NCI-H1694 treated with DMSO at 0.1 percent for 48 hours (cell line): ENCODE measurements at places on chromosomes 11 and 22.

DNA sequence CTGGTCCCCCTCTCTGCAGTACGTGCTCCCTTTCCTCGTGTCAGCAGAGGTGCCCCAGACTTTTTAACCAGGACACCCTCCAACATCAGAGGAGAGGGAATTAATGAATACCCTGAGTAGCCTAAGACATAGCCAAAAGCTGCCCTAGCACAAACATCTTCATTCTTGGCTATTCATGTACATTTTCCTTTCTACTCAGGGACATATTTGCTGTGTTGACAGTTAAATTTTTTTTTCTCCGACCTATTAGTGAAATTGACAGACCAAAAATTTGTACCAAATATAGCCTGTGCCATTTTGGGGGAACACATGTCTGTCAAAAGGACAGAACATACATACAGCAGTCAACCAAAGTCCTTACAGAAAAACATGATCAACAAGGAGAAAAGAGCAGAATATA lies 33.3 kb downstream of the CADM1 start:
- no peak for DNase-seq

DNA sequence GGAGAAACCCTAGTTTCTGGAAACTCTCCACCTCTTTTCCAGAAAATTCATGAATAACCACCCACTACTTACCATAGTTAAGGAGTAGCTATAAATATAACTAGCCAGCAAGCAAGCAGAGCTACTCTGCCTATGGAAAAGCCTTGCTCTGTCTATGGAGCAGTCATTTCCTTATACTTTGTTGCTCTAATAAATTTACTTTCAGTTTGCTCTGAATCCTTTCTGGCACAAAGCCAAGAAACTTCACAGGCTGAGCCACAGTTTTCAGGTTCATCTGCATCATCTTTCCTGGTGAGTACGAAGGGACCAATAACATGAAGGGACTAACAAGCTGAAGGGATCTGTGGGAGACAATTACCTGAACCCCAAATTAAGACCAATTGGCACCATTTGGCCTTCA lies 4.6 kb downstream of the OR4C45 start:
- DNase-seq, result no peak

- no peak for DNase-seq
Observed at GRCh38 chr11:69041516-69041915, 7.2 kb upstream of the TPCN2 start.

DNA sequence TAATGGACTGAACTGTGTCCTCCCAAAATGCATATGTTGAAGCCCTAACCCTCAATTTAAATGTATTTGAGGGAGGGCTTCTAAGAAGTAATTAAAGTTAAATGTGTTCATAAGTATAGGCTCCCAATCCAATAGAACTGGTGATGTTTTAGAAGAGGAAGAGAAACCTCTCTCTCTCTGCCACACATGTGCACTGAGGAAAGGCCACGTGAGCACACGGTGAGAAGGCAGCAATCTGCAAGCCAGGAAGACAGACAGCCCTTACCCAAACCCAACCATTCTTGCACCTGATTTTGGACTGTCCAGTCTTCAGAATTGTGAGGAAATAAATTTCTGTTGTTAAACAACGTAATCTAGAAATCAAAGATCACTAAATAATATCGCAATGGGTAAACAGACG lies 501.5 kb upstream of the ARHGAP42 start:
- no peak for DNase-seq

DNA sequence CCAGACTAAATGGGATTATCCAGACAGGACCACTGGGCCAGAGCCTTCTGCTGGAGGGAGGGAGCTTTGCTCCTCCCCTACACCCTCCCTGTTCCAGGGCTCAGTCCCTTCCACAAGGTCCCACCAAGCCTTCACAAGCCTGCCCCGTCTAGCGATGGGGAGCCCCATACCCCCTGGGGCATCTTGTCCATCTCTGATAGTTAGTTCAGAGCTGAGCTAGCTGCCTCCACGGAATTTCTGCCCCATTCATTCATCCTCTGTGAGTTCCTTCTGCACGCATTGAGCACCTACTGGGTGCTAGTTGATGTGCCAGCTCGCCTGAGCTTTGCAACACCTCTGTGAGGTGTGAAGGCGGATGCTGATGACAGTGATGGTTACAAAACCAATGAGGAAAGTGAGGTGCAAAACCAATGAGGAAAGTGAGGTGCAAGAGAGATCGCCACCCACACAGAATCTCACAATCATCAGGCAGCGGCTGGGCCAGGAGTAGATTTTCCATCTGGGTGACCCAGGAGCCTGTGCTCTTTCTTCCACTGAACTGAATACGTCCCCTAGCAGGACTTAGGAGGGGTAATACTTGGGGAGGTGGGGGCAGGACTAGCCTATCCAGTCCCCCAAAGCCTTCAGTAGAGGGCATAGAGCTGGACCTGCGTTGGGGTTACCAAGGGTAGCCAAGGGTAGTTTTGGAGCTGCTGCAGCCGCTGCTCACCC lies 21.5 kb upstream of the CBX7 start:
- no peak for DNase-seq

GRCh38 chr11:85889676-85890579 lies 34.7 kb downstream of the CCDC83 start:
- no peak for DNase-seq

DNA sequence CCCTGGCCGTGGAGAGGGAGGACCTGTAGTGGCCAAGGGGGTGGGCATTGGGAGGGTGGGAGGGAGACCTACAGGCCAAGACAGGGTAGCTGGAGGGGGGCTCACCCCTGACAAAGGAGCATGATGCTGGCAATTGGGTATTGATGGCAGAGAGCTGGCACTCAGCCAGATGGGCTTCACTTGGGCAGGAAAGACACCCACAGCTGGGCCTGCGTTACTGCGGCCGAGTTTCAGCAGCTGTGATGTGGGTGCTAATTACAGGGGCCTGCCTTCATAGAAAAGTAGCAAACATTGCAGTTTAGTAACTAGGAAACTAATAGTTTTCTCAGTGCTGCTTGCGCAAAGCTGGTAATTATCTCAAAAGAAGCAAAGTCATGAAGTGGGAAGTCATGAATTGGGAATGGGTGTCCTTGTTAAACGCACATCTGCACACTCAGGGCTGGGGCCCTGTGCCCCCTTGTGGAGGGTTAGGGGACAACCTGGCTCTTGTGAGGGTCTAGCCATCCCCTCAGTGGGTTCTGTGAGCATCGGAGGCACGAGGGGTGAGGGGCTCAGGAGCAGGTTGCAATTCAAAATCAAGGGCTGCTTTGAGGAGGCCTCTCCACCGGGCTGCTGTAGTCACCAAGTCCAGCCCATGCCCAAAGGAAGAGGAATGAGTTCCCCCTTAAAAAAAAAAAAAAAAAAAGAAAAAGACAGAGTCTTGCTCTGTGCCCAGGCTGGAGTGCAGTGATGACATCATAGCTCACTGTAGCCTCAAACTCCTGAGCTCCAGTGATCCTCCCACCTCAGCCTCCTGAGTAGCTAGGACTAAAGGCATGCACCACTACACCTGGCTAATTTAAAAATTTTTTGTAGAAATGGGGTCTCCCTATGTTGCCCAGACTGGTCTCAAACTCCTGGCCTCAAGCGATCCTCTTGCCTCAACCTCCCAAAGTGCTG lies 24.4 kb upstream of the TXNRD2 start:
- DNase-seq, result no peak
